ENCODE measurements at places on chromosomes 16 and 17.

- DNase-seq: no peak
Measured at GRCh38 chr16:30132591-30132990, 9.6 kb upstream of the MAPK3 start.

- DNase-seq: no peak
Measured at GRCh38 chr16:13742928-13743327, 177.0 kb upstream of the ERCC4 start.

GRCh38 chr16:57178196-57178595 lies 7.6 kb downstream of the PSME3IP1 start:
- DNase-seq: no peak

GRCh38 chr16:68064791-68065365 lies 20.3 kb upstream of the NFATC3 start:
- DNase-seq: peak; percentile 55

All from RPMI7951 (cell line).